ENCODE measurements at places on chromosomes 11 and 22.

DNA sequence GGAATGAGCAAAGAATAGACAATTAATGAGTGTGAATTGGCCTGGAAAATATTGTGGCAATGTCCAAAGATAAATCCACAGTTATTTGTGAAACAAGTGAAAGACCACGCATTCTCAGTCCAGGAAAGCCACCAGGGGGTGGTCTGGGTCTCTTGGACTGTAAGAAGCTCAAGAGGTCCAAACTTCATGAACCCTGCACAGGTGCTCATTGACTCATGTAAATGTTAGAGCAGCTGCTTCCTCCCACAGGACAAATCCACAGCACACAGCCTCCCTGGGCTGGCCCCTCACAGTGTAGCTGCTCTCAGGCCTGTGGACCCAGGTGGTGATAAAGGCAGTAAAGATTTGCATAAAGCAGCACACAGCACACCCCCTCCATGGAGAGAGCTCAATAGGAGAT lies 114.0 kb downstream of the ZNF280B start:
- no peak for DNase-seq

DNA sequence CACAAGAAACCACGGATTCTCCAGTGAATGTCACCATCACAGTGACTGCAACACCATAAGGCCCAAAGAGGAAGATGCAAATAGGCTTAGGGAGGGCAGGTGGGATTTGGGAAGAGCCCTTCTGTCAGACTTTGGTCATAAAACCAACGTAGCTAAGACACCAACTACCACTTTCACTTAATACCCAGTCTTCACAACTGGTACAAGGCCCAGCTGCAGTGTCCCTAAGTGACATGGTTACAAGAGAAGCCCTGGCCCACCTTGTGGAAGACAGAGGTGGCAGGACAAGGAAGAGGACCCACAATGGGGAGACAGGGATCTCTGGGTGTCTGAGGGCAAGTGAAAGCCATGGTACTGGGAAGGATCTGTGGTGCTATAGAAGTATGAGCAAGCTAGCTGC lies 10.0 kb downstream of the VSIG10L2 start:
- no peak for DNase-seq

GRCh38 chr11:125428486-125429173 lies 67.4 kb downstream of the FEZ1 start:
- DNase-seq: no peak

- DNase-seq: no peak
Observed at GRCh38 chr11:76891285-76891684, 30.6 kb downstream of the ACER3 start.

GRCh38 chr22:27903805-27904473 lies 15.1 kb downstream of the PITPNB start:
- DNase-seq: no peak

DNA sequence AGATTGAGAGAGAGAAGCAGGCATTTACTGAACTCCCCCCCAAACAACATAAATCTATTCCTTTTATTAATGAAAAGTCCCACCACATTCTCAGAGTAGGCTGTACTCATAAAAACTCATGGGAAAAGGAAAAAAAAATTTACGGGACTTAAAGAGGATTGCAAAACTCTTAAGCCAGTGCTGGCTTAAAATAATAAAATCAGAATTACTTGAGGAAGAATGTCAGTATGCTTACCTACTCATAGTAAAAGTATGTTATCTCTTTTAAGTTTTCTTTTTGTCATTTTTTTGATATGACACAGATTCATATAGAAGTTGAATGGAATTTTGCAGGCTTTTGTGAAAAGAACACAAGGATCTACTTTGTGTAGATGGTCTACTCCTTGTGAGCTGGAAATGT lies 126.3 kb downstream of the LUZP2 start:
- no peak for DNase-seq

- DNase-seq: no peak
Observed at GRCh38 chr11:93444617-93445073, 98.5 kb downstream of the SMCO4 start.

GRCh38 chr22:44648085-44648820 lies 53.8 kb upstream of the PRR5 start:
- DNase-seq: no peak

- no peak for DNase-seq
Observed at GRCh38 chr11:93967258-93967657, 53.9 kb upstream of the HEPHL1 start.

- no peak for DNase-seq
Observed at GRCh38 chr11:5178046-5178837, 22.2 kb downstream of the OR51V1 start.
